ENCODE measurements at places on chromosomes 12 and 14. TPM values are rescaled to one million over a fixed set of nuclear protein-coding genes. Genes with fewer than 3 reads are reported as not detected.

The USP44 gene
- 2.3 TPM for polyA plus RNA-seq

GRCh38 chr12:27112871-27113270 is 30.5 kb upstream of the C12orf71 start:
- DNase-seq = no peak

GRCh38 chr12:120225852-120226640 is 25.1 kb upstream of the RPLP0 start:
- DNase-seq = peak; percentile 53

- no peak for DNase-seq
These were observed 159.7 kb upstream of the BMP4 start for GRCh38 chr14:54116198-54116885.

- no peak for DNase-seq
These were observed 76.9 kb downstream of the OTX2 start for GRCh38 chr14:56733396-56733795.

GRCh38 chr14:89144066-89144465 is 273.0 kb downstream of the FOXN3 start:
- no peak for DNase-seq

- no peak for DNase-seq
These were observed 55.5 kb downstream of the ETV6 start for GRCh38 chr12:11705010-11705409.

DNA sequence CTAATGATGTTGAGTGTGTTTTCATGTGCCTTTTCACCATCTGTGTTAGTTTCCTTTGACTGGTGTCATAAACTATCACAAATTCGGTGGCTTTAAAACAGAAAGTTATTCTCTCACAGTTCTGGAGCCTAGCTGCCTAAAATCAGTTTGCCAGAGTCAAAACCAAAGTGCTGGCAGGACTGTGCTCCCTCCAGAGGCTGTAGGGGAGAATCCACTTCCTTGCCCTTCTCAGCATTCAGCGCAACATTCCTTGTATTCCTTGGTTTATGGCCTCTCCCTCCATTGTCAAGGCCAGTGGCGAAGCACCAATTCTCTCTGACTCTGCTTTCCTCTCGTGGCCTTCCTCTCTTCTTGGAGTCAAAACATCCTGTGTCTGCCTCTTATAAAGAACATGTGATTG is 174.2 kb upstream of the PDE3A start:
- DNase-seq = no peak
